Stimulated activated naive CD8-positive, alpha-beta T cell treated with anti-CD3 and anti-CD28 coated beads, Interleukin-15, Interleukin-2, amounts not matched to agents 100 U/mL and 50 U/mL, for 24 hours (primary cell): ENCODE measurements at places on chromosomes 12 and 14.

DNA sequence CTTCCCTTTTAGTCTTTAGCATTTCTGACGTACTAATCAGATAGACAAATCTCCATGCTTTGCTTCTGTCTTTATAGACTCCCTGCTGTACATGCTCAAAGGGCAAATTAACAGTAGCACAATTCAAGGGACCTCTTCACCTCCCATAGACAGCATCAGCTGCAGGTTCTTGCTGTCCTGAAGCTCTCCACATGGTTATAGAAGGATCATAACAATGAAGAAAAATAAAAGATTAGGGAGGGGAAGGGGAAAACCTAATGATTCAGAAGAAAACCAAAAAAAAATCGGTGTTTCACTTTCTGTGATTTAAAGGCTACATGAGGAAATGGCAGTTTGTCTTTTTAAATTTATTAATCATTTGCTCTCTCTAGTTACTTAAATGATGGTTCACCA, 155.5 kb downstream of the PTCSC3 start:
- no peak for DNase-seq

GRCh38 chr12:128534906-128535305, 267.9 kb downstream of the TMEM132C start:
- no peak for DNase-seq

DNA sequence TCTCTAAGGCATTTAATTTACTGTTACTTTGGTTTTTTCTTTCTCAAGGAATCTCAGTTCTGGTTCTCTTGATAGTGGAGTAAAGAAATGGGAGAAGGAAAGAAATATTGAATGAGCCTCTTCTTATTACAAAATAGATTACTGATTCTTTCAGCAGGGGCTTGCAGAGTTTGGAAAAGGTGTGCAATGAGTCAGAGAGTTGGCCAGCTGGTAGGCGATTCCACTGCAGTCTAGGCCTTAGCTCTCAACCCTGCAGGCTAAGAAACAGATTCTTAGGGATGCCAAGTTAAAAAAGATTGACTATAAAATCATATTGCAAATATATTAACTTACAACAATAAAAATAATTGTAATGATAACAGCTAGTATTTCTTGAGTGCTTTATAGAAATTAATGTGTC, 25.8 kb downstream of the NR1H4 start:
- no peak for DNase-seq

- no peak for DNase-seq
Observed at GRCh38 chr14:24426150-24426911, 3.1 kb downstream of the CBLN3 start.

GRCh38 chr14:65449647-65450046, 37.1 kb downstream of the FUT8 start:
- no peak for DNase-seq

DNA sequence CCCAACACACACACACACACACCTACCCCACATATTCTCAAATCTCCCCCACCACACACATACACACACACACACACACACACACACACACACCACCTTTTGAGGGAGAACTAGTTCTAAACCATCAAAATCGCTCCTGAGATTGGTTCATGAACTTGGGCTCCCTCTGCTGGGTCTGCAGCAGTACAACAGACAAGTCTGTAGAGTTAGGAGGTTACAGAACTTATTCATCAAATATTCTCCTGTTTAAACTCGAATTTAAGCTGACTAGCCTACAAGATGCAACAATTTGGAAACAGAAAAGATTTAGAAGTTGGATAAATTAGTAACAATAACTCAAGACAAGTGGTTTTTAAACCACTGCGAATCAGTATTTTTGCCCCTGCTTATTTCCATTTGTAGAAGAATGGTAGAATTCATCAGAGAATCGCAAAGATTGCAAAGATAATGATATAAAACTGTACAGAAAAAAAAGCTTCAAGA, 136.4 kb upstream of the USP15 start:
- peak; percentile 43 for DNase-seq

DNA sequence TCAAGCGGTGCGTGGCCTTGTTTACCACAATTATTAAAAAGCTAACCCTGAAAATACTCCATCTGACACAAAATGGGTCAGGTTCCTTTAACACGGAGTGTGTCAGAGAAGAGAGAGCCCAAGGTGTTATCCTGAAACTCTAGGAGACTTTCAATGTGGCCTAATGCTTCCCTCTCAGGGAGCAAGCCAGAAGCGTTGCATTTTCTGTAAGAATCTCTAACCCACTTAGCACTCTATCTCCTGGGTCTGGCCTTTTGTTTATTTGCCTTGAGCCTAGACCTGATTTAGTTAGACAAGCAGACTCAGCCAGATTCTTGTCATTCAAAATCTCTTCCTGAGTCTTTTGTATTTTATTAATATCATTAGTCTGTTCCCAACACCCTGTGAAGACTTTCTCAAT, 184.0 kb upstream of the SYT1 start:
- no peak for DNase-seq

- peak; percentile 75 for DNase-seq
Observed at GRCh38 chr14:98138666-98139065, 1133.3 kb downstream of the BCL11B start.

DNA sequence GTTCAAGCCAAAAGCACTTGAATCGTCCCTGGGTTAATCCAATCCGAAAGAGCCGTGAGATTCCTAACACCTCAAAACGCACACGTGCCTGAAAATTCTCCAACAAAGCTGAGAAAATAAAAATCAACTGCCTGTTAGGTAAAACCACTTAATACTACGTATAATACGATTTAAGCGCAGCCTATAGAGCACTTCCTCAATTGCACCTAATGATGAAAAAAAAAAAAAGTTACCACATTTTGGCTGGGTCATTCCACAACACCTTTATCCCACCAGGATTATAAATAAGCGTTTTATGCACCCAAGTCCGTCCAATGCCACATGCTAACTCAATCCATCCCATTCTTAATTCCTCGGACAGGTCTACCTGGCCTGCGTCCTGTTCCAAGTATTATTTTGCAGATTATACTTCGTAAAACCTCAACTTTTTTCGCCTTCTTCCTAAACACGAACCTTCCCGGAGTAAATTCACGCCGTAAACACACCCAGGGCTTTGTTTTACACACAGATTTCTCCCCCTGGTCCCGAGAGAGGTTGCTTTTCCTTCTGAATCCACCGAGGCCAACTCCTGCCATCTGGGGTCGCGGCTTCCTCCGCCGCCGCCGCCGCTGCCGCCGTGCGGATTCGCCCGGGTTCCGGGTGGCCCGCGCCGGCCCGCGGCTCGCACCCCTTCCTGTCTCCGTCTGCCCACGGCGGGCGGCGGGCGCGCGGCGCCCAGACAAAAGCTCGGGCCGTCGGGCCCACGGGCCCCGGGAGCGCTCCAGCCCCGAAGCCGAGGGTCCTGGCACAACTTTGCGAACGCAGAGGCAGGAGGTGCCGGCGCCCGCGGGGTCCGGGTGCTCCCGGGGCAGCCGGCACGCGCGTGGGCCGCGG, 66.2 kb downstream of the RNF34 start:
- DNase-seq: peak; percentile 58

GRCh38 chr12:49233842-49234526, 30.9 kb upstream of the TUBA1C start:
- peak; percentile 27 for DNase-seq

GRCh38 chr14:56136571-56137452, 18.6 kb downstream of the PELI2 start:
- no peak for DNase-seq

DNA sequence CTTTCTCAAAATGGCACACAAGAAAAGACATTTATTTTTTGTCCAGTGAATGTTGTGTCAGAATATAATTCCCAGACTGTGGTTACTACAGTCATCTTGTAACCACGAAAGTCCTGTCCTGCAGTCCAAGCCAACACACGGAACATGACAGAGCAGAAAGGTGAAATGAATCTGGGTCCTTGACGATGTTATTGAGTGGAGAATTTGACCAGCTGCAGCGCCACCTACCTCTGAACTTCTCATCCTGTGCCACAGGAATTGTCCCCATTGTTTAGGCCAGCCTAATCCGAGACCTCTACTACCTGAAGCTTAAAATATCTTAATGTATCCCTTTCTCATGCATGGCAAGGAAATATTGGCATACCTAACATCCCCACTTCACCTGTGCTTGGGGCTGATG, 64.1 kb upstream of the OTX2 start:
- no peak for DNase-seq

GRCh38 chr12:110726708-110727369, 15.9 kb downstream of the PPP1CC start:
- DNase-seq: no peak

GRCh38 chr14:55752580-55753390, 172.8 kb downstream of the KTN1 start:
- no peak for DNase-seq

- no peak for DNase-seq
Observed at GRCh38 chr14:102502571-102502970, 7.0 kb downstream of the ANKRD9 start.

DNA sequence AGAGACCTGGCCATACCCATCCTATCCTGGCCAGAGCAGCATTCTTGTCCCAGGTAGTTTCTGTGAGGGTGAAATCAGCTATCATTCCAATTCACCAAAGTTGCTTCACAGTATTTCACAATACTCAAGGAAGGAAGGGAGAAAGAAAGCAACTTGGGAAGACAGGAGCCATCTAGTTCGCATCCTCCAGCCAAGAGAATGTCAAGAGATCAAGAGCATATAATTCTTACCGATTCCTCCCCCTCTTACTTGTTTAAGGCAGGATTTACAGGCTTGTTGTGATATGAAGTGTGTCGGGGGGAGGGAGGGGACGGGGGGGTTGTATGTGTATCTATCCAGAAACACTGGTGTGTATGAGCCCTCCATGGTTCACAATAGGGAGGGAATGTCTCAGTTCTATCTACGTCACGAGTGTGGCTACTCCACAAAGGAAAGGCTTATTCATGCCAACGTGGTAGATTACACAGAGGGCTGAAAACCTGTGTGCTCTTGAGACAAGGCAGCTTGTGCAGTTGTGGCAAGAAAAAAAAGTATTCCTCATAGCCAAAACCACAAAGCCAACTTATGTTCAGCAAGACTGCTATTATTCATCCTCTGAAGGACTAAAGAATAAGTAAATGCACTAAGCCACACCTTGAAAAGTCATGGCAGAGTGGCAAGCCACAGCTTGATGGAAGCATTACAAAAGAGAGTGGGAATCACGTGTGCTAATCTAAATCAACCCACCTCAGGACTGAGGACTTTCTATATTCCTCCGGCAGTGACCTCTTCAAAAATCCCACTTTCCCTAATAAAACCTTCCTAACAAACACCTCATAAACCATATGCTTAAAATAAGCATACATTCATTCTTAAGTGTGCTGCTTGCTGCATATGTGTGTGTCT, 35.0 kb downstream of the CORO1C start:
- DNase-seq: peak; percentile 56
